ENCODE measurements at places on chromosomes 11 and 22. TPM values are rescaled to one million over a fixed set of nuclear protein-coding genes. Genes with fewer than 3 reads are reported as not detected.

OR5P2 gene
- total RNA-seq: not detected

FAM83F gene
- not detected for total RNA-seq

MGAT3 gene
- 0.43 TPM for total RNA-seq

CTSW gene
- total RNA-seq: not detected

IGLL5 gene
- total RNA-seq: not detected

HPX gene
- 0.27 TPM for total RNA-seq

SYT8 gene
- 0.26 TPM for total RNA-seq

OR51I1 gene
- total RNA-seq: not detected

TCN1 gene
- total RNA-seq: 0.42 TPM

SYT12 gene
- total RNA-seq: 22.3 TPM

MFRP gene
- total RNA-seq: not detected

THYN1 gene
- total RNA-seq: 17.0 TPM

RRM1 gene
- 72.0 TPM for total RNA-seq

ART1 gene
- total RNA-seq: not detected

OR51I2 gene
- total RNA-seq: not detected

CARD16 gene
- total RNA-seq: not detected

SOX10 gene
- not detected for total RNA-seq

PHF21B gene
- 1.1 TPM for total RNA-seq

ANAPC15 gene
- 83.8 TPM for total RNA-seq

PDGFD gene
- 6.1 TPM for total RNA-seq

C22orf42 gene
- not detected for total RNA-seq

NOX4 gene
- total RNA-seq: not detected

CDC42BPG gene
- total RNA-seq: 1.5 TPM

CNGA4 gene
- not detected for total RNA-seq

NPAS4 gene
- total RNA-seq: not detected

PGA4 gene
- not detected for total RNA-seq

Data from A549 treated with Mapracorat at 1 μM for 4 hours (cell line).